Hematopoietic multipotent progenitor cell treated with erythropoietin and hydrocortisone succinate and interleukin-3 and kit ligand, for 4 days (in vitro differentiated cells): ENCODE measurements at places on chromosomes 2 and 18.

DNA sequence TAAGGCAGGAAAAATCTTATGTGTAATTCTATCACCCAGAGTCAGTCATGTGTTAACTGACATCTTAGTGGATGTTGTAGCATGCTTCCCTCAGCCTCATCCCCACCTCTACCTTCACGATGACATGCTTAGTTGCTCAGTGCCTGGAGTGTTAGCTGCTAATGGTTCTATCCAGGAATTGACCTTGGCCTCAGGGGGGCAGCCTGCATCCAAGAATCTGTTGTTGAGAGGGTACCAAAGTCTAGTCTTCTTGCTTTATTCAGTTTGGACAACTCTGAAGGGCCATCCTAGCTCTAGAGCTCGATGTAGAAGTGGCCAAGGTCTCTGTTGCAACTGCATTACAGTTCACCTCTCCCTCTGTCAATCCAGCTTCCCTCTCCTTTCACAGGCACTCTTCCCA, 61.2 kb downstream of the ACYP2 start:
- peak; percentile 53 for DNase-seq

DNA sequence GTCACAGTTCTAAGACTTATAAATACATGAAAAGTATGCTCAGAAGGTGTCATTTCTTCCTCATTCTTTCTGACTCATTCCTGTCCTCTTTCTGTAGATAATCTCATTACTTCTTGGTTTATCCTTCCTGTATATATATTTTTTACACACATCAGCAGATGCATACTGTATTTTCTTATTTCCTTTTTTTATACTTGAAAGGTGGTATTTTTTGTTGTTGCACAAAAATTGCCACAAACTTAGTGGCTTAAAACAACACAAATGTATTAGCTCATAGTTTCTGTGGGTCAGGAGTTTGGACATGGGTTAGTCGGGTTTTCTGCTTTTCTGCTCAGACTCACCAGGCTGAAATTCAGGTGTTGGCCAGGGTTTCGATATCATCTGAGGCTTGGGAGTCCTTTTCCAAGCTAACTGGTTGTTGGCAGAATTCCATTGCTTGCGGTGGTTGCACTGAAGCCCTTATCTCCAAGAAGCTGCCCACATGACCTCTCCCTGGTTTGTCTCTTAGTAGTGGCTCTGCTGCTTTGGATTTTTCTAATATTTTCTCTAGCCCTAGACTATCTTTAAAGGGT, 162.6 kb downstream of the FMNL2 start:
- DNase-seq = peak; percentile 78

DNA sequence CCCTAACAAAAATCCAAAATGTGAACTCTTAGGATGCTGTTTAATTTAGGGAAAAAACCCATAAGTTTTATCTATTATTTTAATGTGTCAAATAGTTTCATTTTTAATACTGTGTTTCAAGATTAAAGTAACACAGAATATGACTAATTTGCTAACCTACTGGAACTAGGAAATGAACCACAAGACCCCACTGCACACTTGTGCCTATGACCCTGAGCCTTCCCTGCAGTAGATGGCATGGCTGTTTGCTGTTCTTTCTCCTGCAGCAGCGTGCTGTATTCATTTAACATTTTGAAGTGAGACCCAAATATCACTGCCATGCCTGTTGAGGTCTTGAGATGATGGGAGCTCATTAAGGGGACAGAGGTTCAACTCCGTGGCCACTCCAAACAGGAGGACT, 565.2 kb upstream of the NRP2 start:
- no peak for DNase-seq

DNA sequence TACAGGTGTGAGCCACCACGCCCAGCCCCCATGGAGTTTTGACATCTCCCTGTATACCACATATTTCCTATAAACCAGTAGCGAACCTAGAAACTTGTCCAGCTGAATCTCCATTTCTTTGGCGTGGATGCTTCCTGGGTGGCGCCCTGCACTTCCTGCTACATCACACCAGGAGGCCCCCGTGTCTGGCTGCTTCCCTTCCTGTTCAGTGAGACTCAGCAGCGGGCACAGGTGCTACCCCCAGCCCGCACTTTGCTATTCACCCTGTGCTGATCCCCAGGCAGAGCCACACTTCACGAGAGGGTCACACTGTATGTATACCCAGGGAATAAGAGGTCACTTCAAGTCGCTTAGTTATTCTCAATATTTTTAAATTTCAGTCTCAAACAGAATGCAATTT, 35.0 kb downstream of the CYP27C1 start:
- peak; percentile 28 for DNase-seq

DNA sequence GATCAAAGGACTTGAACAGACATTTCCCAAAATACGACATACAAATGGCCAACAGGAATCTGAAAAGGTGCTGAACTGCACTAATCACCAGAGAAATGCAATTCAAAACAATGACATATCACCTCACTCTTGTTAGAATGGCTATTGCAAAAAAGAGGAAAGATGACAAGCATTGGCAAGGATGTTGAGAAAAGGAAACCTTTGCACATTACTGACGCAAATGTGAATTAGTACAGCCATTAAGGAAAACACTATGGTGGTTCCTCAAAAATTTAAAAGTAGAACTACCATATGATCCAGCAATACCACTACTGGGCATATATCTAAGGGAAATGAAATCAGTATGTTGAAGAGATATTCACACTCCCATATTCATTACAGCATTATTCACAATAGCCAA, 57.7 kb upstream of the ASPRV1 start:
- DNase-seq = no peak

- DNase-seq = no peak
Measured at GRCh38 chr2:40192864-40193669, 258.8 kb downstream of the SLC8A1 start.

DNA sequence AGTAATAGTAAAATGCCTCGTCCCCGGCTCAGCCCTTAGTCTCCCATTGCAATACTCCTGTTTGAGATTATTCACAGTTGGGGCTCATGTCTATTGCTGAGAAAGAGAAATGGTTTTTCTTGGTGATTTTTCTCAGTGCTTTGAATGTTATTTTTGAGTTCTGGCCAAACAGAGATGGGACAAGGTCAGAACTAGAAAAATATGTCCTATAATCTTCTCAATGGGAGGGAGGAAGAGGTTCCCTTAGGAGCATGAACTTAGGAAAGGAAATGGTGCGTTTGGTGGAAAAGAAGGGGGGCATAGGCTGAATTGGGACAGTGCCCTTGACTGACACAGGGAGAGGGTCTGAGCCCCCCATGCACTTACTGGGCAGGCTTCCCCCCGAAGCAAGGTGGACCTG, 133.8 kb downstream of the AGAP1 start:
- DNase-seq = no peak

DNA sequence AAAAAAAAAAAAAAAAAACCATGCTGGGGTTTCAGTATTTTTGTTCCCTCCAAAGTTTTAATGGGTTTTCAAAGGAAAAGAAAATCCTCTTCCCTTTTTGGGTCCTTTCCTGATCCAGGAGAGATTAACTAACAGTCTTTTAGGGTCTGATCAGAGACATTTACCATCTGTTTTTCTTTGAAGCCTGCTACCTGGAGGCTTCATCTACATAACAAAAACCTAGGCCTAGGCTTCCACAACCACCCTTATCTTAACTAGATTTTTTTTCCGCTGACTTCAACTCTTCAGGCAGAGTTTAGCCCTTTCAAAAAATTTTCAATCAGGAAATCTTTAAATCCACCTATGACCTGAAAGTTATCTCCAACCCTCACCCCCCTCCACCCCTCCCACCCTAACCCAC, 154.7 kb downstream of the MBD2 start:
- no peak for DNase-seq

- peak; percentile 78 for DNase-seq
Measured at GRCh38 chr18:23134780-23135549, at the start of gene CABLES1. Gene CABLES1, plus strand, starts transcription at chr18:23135485. Its CDS starts 278 bp downstream, at chr18:23135763.

DNA sequence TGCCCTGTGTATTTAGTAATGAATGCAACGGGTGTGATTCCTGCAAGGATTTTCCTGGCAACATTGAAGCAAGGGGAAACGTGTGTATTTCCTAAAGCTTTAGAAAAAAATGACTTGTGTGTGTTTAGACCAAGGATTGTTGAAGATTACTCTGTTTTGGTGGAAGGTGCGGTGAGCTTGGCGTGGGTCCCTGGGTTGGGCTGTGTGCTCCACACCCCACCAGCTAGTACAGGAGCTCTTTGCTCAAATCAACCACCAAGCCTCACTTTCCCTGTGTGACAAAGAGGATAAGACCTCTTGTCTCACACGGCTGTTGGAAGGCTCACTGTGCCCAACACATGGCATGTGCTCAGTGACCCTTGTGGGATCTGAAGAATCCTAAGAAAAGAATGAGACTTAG, 21.4 kb upstream of the GREB1 start:
- no peak for DNase-seq

DNA sequence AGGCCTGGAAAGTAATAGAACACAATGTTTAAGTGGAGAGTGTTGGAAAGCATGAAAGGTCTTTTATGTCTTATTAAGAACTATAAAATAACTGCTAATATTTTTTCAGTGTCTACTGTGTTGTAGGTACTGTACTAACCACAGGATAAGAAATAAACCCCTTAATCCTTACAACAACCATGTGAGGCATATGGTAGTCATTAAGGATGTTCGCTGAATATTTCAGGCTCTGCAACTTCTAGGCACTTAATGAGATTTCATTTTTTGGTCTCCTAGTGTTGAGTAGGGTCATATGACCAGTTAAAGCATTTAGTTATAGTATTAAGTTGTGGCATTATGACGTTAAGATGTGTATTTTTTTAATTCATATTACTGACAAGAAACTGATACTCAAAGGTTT, 346.6 kb upstream of the KCNH7 start:
- DNase-seq = no peak

DNA sequence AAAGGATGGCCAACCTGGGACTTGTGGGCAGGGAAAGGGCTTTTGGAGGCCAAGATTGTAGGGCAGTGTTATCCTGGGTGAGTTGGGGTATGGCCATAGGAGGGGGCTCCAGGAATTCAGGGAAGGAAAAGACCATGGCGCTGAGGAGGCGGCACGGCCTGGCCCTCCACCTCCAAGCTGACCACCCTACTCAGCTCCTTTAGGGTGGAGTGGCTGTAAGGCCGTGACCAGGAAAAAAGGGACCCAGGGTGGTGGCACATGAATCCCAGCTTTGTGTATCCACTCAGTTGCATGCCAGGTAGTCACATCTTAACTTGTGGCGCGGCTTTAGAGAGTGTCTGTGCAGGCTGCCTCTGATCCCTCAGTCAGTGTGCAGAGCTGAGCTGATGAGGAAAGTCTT, 168.1 kb downstream of the AGAP1 start:
- no peak for DNase-seq

DNA sequence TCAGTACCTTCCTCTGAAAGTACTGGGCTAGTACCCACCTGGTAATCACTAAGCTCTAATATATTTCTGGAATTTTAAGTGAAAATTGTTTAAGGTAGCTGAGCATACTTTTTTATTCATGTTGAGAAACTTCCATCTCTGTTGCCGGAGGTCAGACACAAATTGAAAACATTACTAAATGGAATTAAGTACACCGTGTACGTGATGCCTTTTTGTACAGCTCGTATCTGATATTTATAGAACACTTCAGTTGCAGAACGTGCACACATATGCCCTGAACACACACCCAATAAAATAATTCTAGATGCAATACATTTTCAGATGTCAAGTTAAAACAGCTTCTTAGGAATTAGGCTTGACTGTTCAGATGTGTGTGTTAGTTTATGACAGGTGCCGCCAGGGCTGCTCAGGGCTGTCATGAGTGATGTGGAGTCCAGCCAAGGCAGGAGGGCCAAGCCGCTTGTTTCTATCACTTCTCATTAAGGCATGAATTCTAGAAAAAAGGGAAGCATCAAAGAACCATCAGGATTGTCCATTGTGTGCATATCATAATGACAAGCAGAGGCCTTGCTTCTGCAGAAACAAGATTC, 80.9 kb upstream of the FOSL2 start:
- no peak for DNase-seq

DNA sequence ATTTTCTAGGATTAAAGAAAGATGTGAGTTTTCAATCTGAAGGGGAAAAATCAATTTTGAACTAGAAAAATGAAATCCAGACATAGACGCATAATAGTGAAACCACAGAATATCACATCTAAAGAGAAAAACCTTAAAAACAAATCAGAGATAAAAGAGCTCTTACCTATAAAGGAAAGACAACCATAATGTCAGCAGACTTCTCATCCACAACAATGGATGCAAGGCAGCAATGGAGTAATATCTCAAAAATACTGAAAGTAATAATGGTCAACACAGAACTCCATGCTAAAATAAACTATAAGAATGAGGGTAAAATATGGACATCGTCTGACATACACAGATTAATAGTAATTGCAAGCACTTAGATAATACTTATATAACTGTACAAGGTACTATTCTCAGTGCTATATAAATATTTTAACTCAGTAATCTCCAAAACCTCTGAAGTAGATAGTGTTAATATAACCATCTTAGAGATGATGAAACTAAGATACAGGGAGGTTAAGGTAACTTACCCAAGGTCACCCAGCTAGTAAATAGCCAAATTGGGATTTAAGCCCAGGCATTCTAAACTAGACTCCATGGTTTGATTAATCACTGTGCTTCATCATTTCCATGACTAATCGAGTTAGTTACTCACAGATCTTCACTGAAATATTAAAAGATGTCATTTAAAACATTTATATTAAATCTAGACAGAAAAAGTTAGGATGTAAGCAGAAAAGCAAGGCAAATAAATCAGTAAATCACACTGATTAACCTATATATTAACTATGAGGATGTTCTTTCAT, 89.4 kb upstream of the SPTBN1 start:
- no peak for DNase-seq

GRCh38 chr2:88464153-88464552, 11.7 kb upstream of the FOXI3 start:
- no peak for DNase-seq

GRCh38 chr2:105248316-105249070, 7.0 kb downstream of the GPR45 start:
- no peak for DNase-seq

DNA sequence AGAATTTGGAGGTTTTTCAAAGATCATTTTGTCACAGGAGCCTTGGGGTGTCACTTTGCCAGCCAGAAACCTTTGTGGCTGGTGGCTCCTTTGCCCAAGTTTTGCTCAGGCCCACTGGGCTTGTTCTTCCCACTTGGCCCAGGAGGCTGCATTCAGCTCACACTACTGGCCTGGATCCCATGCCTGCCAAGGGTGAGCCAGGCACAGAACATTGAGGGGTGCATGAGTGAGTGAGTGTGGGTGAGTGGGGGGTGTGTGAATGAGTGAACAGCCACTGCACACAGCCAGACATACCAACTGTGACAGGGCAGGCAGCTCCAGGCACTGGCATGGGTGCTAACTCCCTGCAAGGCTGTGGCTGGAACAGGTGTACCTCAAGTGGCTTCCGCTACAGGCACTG, 39.6 kb downstream of the FAM171B start:
- DNase-seq = no peak
